ENCODE measurements at places on chromosomes 7 and 10.

DNA sequence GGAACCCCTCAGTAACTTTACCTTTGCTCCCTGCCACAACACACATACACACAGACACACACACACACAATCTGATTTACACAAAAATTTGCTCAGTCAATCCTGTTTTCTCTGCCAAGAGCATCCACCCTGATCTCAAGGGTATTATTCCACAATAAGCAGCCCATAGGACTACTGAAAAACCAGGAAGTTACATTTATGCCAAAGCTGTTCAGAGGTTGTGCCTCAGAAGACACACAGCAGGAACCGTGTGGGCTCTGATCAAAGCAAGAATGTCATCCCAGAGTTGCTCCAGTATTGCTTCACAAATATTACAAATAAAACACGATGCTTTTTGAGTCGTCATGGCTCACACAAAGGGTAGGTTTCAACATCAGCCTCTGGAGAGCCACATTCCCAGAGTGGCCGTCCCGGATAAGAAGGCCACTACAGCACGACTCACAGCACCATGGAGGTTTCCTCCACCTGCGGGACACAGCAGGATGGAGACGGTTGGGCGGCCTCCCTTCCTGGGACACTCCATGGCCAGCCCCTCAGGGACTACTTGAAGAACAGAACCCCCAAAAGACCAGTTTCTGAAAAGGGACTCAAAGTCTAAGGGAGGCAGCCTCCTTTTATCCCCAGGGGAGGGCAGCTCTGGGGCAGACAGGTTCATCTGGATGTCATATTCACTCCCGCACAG, 1.6 kb downstream of the AIFM2 start:
- no peak for DNase-seq

- no peak for DNase-seq
Observed at GRCh38 chr10:88442716-88443115, 140.4 kb downstream of the RNLS start.

DNA sequence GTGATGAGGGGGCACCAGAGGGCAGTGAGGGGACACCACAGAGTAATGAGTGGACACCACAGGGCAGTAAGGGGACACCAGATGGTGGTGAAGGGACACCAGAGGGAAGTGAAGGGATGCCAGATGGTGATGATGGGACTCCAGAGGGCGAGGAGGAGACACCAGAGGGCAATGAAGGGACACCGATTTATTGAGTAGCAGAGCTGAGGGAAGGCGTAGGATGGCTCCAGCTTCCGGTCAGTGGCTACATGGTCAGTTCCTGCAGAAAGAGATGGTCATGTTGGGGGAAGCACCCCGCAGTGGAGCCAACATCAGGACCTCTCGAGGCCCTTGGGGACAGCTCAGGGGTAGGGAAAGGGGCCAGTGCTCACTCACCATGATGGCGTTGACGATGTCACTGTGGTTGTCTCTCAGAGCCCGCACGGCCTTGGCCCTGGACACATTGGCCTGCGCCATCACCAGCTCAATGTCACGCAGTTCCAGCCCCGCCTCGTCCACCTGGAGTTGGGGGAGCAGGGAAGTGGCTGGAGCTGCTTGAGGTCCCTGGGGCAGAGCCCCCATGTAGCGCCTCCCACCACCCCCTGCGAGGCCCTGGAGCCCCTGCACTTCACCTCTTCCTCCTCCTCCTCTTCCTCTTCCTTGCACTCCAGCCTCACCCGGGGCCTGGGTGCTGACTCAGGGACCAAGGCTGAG, 8.4 kb downstream of the NACAD start:
- no peak for DNase-seq

- no peak for DNase-seq
Observed at GRCh38 chr7:25014756-25015155, 34.8 kb upstream of the OSBPL3 start.

- DNase-seq = no peak
Observed at GRCh38 chr7:50666124-50666496, 100.9 kb upstream of the DDC start.

GRCh38 chr7:136869001-136869961, 829 bp downstream of the CHRM2 start:
- DNase-seq = no peak

DNA sequence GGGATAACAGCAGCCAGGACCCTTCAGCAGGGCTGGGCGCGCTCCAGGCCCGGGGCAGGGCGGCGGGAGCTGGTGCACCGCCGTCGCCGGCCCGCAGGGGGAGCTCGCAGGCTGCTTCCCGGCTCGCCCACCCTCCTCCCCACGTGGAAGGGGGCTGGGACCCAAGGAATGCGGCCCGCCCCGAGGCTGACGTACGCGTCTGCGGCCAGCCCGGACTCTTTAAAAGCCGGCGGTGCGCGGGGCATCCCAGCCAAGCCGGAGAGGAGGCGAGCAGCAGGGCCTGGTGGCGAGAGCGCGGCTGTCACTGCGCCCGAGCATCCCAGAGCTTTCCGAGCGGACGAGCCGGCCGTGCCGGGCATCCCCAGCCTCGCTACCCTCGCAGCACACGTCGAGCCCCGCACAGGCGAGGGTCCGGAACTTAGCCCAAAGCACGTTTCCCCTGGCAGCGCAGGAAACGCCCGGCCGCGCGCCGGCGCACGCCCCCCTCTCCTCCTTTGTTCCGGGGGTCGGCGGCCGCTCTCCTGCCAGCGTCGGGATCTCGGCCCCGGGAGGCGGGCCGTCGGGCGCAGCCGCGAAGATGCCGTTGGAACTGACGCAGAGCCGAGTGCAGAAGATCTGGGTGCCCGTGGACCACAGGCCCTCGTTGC, at the start of gene PFKFB3:
Gene PFKFB3, plus strand, starts transcription at position 249 of the 647 bp plus-strand sequence. Its CDS starts 329 bp downstream, at position 578.
- peak; percentile 71 for DNase-seq

DNA sequence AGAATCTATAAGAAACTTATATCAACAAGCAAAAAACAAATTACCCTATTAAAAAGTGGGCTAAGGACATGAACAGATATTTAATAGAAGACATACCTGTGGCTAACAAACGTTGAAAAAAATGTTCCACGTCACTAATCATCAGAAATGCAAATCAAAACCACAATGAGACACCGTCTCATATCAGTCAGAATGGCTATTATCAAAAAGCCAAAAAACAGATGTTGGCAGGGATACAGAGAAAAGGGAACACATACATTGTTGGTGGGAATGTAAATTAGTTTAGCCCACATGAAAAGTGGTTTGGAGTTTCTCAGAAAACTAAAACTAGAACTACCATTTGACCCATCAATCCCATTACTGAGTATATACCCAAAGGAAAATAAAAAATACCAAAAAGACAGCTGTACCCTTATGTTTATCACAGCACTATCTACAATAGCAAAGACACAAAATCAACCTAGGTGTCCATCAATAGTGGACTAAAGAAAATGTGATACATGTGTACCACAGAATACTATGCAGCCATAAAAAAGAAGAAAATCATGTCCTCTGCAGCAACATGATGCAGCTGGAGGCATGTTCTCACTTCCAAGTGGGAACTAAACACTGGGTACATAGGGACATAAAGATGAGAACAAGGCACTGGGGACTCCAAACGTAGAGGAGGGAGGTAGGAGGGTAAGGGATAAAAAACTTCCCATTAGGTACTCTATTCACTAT, 83.8 kb upstream of the TMEM168 start:
- DNase-seq = no peak

- DNase-seq = no peak
Observed at GRCh38 chr10:3568983-3569382, 216.0 kb downstream of the KLF6 start.

DNA sequence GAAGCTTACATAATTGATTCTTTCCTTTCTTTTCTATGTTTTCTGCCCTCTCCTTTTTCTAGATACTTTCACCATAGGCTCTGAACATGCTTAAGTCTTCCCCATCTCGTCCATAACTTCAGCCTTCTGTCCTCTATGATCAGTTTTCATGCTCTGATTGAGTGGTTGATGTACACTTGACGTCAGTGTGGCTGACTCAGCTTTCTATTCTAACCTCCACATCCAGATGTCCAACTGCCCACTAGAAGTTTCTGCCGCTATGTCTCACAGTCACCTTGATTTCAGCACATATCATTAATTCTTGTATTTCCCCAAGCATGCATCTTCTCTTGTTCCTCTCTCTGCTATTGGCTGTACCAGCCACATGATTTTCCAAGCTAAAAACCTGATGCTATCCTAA, 15.0 kb downstream of the CDK14 start:
- no peak for DNase-seq

DNA sequence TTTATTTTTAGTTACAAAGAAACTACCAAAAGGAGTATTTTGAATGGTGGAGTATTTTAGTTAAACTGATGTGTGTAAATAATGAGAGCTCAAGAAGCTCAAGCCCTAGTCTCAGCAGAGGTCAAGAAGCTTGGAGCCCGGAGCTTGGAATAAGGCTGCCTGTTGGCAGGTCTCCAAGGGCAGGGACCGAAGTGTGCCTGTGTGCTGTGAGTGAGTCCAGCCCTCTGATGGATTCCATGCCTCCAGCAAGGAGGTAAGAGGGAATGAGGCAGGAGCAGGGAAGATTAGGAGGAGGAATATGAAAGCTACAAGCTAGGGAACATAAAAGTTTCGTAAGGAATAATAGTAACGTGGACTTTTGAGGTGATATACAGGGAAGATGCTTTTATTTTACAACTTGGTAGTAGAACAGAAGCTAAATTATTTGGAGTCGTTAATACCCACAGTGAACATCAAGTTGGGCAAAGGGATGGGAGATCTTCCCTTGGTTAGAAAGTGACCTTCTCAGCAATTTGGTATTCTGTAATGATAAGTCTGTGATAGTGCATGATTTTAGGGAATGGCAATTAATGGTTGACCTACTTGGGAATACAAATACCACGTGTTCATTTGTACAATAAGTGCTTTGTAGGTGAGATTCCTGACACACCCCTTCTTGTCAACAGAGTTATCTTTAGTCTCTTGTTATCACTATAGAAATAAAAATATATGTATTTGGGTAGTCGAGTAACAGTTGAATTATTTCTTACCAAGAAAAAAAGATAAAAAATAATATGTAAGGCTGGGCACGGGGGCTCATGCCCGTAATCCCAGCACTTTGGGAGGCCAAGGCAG, 4.6 kb downstream of the SEC23IP start:
- no peak for DNase-seq

DNA sequence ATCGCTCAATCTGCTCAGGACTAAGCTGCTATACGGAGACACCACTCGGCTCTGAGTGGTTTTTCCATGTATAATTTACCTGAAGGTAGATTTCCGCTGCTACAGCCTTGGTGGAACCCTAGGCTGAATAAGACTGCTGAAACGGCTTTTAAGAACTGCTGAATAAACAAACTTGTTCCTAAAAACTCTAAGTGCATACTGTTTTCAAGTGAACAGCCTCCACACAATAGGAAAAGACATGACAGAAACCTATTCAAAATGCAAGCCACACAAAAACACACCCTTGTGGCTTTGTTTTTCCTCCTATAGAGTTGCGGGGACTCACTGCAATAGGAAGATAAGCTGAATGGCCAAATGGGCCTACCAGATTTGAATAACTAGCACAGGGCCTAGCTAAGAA, 117.2 kb downstream of the UBE2H start:
- DNase-seq = no peak

DNA sequence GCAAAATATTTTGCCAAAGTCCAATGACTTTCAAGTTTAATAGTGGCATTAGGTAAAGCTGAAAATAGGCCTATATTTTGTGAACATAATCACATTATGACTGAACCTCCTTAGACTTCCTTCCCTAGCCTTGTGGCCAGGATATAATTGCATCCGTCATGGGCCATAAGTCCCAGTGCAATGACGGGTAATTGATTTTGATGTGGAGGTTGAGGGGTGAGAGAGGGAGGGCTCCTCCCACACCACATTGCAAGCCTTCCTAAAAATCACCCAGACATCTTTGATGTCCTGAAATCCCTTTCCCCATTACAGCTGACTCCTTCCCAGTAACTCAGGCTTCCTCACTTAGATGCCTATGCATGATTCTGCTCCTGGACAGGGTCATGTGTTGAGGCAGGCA, 25.6 kb downstream of the TAS2R41 start:
- no peak for DNase-seq

DNA sequence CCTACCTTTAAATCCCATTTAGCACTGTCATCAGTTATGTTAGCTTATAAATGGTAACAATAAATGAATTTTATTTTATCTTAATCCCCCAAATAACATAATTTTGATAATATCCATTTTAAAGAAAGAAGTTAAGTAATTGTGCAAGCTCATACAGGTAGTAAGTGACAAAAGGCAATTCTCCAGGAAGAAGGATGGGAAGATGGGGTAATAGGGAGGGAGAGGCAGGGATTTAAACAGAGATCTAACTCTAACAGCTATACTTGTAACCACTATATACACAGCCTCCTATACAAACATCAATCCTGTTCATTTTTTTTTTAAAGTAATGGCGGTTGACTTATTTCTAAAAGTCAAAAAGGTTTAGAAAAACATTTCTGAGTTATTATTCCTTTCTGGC, 119.4 kb downstream of the SGMS1 start:
- no peak for DNase-seq

- DNase-seq = no peak
Observed at GRCh38 chr7:134048166-134048565, 79.0 kb upstream of the LRGUK start.

DNA sequence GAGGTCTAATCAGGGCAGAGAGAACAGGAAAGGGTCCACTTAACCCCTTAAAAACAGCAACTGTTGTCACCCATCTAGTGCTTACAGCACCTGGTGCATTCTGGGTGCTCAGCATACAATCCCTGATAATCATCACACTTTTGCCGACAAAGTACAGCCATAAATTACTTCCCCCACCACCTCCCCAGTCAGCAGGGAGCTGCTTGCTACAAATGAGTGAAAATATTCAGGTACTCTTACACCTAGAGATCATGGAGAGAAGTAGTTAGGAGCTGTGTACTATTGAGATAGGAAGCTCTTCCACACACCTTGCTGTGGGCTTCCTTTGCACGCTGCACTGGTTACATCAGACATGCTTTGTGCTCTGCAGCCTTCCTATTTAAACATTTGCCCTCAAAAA, 723.5 kb upstream of the GALNT17 start:
- DNase-seq = no peak

DNA sequence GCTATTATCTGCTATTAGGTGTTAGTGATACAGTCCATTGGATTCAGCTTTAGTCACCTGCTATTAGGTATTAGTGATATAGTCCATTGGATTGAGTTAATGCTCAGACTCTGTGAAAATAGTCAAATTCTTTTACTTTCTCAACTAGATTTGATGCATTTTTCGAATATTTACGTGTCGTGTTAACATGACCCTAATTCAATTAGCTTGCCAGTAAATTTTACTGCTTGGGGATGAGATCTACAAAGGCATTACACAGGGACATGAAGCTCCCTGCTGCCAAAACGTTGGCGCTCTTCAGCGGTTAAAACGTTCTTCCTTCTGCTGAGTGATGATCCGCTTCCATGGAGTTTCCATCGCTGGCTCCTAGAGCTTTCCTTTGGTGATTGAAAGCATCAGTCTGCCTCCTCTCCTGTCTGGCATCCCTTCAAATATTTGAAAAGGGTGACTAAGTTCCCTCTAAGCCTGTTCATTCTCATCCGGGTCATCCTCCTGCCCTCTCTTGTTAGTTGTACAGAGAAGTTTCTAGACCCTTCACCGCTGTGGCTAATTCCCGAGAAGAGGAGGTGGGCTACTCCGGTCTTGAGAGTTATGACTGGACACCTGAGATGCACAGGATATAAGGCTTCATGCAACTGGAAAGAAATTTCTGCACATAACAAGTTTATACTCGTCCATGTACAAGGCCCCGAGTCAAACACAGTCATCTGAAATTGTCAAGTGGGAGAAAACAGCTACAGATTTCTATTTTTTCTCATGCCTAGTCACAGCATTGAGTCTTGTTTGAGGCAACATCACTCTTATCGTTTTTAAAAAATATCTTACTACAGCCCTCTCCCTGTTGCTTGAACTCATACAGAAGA, 254.0 kb downstream of the KLF6 start:
- no peak for DNase-seq

- no peak for DNase-seq
Observed at GRCh38 chr7:149787428-149788299, 14.3 kb upstream of the ZNF467 start.

All from HCT116 (cell line).